Activated naive CD4-positive, alpha-beta T cell treated with anti-CD3 and anti-CD28 coated beads for 36 hours (primary cell): ENCODE measurements at places on chromosomes 2 and 18. TPM values are rescaled to one million over a fixed set of nuclear protein-coding genes. Genes with fewer than 3 reads are reported as not detected.

Gene DYNAP
- total RNA-seq = not detected

DNA sequence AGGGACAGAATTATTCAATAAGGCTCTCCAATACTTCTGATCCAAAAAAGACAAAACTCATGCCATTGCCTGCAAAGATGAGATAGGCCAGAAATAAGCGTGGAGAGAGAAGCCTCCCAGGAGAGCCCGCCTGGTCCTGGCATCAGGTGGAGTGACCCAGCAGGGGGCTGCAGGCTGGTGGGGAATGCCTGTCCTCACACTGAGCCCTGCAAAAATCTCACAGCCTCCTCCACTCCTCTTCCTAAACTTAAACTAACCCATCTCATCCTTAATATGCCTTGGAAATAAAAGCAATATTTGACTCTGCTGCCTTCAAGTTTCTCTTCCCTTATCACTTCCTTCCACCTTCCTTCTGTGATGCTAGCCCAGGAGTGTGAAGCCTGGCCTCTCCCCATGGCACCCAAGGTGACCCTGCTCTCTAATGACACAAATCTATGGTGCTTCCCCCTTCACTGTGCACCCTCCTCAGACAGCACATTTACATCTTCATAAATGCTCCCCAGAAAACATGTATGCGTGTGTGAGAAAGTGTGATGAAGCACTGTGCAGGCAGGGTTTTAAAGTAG, 218.4 kb downstream of the ANAPC1 start:
- no peak for DNase-seq

GRCh38 chr2:219681694-219682300, 54.4 kb downstream of the SLC4A3 start:
- DNase-seq = no peak

DNA sequence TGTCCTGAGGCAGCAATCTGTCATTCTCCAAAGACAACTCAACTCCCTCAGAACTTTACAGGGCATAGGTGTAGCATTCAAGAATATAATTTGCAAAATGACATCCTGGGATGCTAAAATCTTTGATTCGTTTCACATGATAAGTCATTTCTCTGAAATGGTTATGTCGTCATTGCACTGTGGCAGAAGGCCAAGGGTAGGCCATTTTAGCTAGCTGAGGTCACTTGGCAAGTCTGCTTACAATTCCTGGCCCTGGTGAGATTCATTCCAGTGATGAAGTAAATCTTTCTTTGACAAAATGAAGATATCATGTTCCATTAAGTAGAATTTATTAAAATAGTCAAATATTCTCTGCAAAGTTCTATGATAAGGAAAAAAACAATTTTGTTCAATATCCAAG, 1410.3 kb upstream of the LRRTM1 start:
- DNase-seq = no peak

- DNase-seq = no peak
Observed at GRCh38 chr2:48483506-48483905, 46.4 kb upstream of the STON1 start.
